B cell (primary cell): ENCODE measurements at places on chromosomes 5 and 9.

DNA sequence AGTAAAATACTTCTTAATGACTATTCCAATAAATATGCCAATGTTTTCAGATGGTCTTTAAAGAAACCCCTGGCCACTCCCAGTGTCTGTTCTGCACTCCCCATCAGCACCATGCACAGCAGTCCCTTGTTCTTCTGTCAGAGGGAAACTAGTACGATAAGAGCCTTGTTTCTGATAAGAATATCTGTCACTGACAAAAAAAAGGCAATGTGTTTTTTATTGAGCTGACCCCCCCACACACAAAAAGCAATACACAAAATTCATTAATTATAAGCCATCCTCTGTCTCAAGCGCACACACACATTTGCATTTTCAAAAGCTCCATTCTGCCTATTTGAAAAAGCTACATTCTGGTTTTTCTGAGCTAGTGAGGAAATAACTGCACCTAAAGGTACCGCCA is 119.1 kb downstream of the ENC1 start:
- no peak for DNase-seq

DNA sequence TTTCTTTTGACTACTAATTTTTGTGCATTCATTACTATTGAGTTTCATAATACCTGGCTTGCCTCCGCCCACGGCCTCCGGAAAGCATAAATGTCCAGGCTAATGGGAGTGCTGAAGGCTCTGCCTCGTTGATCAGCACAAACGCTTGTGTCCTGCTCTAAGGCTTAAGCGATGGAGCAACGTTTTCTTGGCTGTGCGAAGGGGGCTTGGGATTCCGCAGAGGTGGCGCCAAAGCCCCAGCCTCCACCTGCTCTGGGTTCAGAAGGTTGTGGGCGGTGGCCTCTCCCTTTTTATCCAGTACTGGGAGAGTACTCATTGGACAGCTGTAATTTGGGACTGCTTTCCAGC is 19.7 kb downstream of the ANXA2R start:
- DNase-seq = no peak

DNA sequence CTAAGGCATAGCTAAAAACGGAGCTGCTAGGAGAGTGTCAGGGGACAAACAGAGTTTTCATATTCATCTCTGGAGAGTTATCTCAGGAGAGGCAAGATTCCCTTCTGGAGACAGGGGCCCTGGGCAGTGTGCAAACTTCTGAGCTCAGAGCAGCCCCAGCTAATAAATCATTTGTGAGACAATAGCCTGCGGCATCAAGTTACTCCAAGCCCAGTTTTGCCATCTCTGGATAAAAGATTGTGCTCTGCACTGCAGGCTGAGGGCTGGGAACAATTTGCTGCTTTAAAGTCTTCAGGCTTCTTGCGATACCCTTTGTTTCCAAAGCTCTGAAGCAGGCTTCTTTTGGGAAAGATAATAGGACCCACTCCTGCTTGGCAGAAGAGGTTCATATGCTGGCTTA is 164.3 kb upstream of the BRINP1 start:
- no peak for DNase-seq

- DNase-seq = no peak
Measured at GRCh38 chr5:57446966-57447365, 35.6 kb downstream of the ACTBL2 start.

DNA sequence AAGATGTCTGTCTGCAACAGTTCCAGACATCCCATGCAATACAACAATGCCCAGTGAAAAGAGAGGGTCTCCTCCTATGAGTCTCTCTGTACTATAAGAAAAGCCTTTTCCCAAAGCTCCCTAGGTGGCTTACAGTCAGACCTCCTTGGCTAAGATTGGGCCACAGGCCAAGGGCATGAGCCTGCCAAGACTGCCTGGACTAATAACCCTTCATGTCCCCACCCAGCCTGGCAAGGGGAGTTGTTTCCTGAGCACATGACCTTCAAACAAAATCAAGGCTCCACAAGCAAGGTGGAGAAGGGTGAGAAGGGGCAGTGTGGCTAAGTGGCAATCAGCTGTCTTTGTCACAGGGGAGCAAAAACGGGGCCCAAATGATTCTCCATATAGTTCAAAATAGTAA is 75.6 kb upstream of the ZSWIM6 start:
- DNase-seq = no peak

DNA sequence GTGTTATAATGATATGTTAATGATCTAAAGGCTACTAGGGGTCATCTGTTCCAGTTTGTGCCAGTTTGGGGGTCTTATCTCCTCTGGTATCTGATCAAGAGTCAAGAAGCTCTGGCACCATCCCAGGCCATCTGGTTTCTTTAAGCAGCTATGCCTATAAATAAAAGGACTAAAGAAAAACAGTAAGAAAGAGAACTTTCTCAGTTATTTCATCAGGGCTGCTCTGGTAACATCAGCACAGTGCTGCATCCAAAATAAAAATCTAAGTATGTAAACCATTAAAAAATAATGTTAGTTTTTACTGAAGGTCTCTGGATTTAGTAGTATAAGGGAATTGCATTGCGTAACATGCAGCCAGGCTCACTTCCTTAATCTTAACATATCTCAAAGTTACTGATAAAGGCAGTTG is 185.0 kb downstream of the NR2F1-AS1 start:
- DNase-seq = no peak

DNA sequence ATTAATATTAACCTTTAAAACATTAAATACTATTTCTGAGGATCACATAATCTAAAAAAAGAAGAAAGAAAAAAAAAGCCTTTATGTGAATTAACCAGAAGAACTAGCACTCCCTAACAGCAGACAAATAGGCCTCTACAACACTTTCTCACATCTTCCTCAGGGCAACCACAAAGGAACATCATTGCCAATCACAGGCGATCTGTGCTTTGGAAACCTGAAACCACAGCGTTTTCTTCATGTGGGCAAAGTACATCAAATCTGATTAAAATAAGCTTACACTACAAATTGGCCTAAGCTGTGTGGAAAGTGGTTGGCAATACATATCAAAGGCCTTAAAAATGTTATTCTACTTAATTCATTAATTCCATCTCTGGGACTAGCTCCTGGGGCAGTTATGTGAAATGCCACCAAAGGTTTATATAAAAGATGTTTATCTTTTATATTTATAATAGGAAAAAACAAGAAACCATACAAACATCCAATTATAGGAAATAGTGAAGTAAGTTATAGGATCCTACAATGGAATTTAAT is 184.8 kb upstream of the TBCA start:
- no peak for DNase-seq
